Neural progenitor cell (in vitro differentiated cells): ENCODE measurements at places on chromosomes 16 and 17.

GRCh38 chr17:82388922-82389283, 17.3 kb downstream of the UTS2R start:
- no peak for DNase-seq

- no peak for DNase-seq
Measured at GRCh38 chr17:80742091-80742490, 197.5 kb downstream of the RPTOR start.

DNA sequence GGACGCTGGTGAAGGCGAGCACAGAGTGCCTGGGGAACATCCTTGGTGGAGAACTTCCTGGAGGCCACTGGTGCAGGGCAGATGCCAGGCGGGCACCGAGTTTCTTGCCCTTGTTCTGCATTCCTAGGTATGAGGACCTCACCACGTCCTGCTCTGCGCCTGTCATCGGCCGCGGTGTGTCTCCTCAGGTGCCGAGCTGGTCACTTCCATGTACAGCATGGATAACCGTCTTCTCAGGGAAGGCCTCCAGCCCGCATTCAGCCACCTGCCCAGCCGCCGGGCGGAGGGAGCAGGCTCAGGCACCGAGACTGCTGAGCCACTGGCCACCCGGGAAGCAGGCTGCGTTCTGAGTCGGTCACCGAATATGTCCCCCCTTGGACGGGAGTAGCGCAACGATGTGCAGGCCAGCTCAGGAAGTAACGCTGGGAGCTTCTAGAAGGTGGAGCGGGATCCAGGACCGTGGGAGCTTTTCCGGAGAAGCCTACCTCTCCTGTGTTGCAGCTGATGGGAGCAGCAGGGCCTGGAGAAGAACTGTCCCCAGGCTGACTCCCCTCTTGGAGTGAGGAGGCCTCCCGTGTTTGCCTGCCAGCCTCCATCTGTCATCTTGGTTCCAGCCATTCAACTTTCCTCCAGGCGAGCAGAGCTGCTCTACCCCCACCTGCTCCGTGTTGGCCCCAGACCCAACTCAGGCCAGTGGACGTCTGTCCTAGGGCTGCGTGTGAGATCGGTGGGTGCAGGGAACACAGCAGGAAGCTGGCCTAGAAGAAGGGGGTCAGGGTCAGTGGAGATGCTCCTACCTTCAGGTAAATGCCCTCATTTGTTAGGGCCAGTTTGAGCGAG, 2.1 kb upstream of the BAIAP2 start:
- no peak for DNase-seq

GRCh38 chr17:80613732-80614071, 69.1 kb downstream of the RPTOR start:
- DNase-seq: no peak

GRCh38 chr17:3037259-3037658, 26.1 kb downstream of the OR1D5 start:
- no peak for DNase-seq

- no peak for DNase-seq
Measured at GRCh38 chr17:66548158-66548557, 245.7 kb downstream of the PRKCA start.

DNA sequence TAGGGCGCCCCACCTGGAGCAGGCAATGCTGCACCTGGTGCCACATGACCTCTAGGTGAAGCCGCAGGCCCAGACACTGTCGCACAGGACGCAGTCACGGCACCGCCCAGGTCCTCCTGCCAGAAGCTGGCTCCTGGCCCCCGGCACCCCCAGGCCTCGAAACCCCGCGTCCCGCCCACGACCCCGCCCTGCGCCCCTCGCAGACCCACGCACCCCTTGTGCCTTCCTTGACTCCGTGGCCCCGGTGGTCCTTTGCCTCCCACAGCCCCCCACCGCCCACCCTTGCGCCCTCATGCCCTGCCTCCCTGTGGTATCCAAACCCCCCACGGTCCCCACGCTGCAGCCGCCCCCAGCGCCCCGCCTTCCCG, 6.3 kb upstream of the C1QTNF8 start:
- DNase-seq: no peak

DNA sequence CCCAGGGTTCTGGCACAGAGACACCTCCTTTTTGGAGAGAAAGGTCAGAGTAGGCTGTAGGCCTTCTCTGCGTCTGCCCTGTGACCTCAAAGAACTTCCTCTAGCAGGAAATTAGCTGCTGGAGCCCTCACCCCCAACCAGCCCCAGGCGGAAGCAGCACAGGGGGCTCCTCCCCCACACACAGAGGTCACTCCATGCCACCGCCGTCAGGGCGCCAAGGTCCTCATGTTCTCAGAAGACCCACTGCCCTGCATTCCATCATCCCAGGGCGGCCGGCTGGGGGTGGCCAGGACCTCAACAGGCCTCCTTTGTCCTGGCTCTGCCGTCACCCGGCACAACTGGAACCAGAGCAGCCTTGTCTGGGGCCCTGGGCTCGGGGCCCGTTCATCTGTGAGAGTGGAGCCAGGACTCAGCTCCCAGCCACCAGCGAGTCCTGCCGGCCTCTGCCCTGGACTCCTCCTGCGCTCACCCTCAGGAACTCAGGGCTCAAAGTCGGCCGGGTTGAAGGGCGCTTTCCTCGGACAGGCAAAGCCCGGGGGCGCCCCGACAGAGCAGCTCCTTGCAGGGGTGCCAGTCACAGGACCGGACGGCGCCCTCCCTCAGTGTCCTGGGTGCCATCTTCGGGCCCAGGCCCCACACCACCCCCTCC, 1.2 kb downstream of the TMC6 start:
- DNase-seq: peak; percentile 50

DNA sequence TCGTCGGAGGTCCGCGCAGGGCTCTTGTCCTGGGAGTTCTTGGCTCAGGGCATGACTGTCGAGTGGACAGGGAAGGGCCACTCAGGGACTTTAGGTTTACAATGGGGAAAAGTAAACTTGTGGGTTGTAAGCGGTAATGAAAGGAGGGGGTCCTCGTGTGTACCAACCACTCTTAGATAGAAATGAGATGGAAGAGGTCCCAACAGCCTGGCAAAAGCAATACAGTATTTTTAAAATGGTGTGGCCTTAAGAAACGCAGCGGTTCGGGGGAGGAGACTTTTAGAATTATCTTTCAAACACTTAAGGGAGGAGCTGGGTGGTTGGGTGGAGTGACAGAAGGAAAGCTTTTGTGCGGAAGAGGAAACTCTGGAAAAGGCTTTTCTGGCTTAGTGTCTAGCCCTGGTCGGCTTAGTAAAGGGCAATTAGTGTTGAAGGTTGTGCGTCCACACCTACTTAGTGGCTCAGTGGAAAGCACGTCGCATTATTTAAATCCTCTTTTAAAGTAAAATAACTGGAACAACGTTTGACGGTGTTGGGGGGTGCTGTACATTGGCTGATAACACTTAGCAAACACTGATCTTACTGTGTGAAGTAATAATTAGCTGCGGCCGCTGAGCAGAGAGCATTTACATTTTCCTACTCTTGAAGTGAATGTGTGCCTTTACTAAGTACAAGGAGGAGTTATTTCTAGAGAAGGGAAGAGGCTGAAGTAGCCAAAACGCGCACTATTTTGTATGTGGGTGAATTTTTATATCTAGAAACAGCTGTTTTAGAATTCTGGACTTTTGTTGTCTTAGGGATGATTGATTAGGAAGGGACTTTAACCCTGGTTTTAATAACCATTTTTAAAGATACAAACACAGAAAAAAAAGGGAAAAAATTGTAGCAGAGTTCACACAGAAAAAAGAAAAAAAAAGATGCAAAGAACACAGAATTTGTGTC, 1.0 kb downstream of the WSB1 start:
- DNase-seq: peak; percentile 82

DNA sequence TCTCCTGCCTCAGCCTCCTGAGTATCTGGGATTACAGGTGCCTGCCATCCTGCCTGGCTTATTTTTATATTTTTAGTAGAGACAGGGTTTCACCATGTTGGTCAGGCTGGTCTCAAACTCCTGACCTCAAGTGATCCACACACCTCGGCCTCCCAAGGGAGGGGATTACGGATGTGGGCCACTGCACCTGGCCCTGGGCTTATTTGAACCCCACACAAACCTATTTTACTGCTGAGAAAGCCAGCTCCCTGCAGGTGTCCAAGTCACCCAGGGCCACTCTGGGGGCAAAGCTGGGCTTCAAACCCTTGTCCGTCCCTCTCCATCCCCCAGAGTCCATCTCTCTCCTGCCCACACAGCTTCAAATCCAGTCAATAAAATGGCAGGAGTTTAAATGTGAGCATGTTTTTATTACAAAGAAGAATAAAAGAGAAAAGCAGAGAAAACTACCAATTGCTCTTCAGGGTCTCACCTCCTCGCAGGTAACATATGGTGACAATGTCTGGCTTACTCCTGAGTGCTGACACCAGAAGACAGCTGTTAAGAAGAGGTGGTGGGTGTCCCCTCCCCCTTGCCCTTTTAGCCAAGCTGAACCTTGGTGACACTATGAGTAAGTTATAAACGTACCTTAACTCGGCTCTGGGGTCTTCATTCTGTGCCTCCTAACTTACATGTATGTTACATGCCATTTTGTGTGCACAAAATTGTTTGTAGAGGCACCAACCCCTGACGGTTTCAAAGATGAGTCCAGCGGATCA, 45.4 kb downstream of the LAT start:
- DNase-seq: no peak
